ENCODE measurements at places on chromosomes 4 and X.

GRCh38 chr4:156102411-156102810 lies 148.7 kb upstream of the CTSO start:
- DNase-seq: no peak

GRCh38 chr4:151355155-151355554 lies 29.8 kb upstream of the SH3D19 start:
- DNase-seq: no peak

- DNase-seq: no peak
Measured at GRCh38 chr4:56762484-56763250, 58.8 kb downstream of the SPINK2 start.

GRCh38 chr4:1347410-1347864 lies 429 bp downstream of the UVSSA start:
- peak; percentile 19 for DNase-seq

DNA sequence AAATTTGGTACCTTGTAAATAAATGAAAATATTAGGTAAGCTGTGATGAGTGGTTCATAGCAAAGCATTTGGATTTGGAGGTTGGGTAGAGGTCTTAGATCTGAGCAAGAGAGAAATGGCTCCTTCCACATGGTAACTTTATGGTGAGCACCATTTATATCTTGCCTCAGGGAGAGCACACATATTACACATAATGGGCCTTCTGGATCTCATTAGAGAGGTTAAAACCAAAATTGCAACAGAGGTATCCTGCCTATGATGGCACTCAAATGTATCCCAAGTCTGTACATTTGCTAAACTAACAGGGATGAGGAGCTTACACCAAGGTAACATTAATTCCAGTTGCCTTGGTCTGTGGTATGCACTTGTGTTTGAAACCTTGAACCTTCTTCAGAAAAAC lies 87.1 kb upstream of the PUDP start:
- DNase-seq: no peak

- DNase-seq: no peak
Measured at GRCh38 chr4:47719576-47719975, 118.3 kb downstream of the CORIN start.

DNA sequence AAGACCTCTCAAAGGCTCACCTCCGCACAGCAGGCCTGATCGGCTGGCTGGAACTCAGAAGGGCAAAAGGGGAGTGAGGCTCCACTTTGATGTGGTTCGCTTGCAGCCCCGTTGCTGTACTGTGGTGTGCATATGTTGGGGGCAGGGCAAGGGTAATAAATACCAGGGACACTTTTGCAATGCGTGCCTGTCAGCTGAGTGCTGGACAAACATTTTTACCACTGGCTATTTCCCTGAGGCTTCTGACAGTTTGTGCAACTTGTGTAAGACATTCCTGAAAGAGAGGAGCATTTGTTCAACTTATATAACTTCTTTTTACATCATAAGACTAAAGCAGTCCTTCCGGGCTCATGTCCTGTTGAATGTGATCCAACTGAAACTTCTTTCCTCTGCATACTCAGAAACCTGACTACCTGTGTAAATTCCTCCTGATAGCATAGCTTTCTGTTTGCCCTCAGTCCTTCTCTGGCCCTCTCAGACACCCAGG lies 82.3 kb downstream of the SPRY1 start:
- DNase-seq: no peak

DNA sequence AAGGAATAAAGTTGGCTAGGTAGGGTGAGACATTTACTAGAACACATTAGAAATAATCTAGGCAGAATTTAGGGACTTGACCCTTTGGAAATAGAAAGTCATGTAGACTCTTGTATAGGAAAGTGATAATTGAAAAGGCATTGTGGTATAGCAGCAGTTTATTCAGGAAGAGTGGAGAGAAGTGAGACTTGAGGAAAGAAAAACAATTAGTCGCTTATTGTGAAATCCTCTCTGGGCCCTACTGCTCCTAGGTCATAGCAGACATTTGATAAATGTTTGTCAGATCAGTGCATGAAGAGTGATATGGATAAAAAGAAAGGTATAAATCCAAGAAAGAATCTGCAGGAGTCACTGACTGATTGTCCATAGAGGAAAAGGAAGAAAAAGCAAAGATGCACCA lies 337.6 kb downstream of the HNRNPD start:
- DNase-seq: no peak

GRCh38 chrX:124010157-124010556 lies 48.7 kb downstream of the STAG2 start:
- DNase-seq: no peak

- DNase-seq: no peak
Measured at GRCh38 chr4:109290918-109291317, 11.5 kb downstream of the COL25A1 start.

GRCh38 chr4:57442241-57442640 lies 332.1 kb upstream of the IGFBP7 start:
- no peak for DNase-seq

DNA sequence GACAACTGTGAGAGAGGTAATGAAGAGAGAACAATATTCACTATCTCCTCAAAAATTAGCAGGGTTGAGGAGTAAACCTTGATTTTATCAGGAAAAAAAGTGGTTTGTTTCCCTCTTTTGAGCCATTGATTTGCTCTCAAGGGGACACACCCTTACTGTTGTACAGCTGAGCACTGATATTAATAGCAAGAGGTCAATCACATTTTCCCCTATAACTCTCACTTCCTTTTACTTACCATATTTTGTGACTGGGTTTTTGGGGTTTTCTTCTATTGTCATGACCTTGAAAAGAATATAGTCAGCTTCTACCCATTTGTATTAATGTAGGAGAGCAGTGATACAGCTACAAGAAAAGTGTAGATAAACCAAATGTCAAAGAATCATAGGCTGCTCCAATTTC lies 70.2 kb upstream of the LONRF3 start:
- DNase-seq: no peak

DNA sequence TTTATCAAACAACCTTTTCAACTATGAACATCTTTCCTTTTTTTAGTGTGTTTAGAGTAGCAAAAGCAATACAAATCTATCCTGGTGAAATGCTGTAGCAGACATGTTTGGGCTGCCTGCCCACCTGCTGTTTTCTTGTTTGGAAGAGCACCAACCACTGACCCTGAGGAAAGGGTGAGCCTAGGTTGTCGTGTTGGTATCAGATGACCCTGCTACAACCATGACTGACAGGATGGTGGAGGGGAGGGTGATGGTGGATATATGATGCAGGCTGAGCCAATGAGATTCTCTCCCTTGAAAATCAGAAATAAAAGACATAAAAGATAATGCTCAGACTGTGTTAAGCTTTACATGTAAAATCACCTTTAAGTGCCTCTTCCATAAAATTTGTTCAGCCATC lies 201.2 kb downstream of the NPNT start:
- DNase-seq: no peak

- DNase-seq: no peak
Measured at GRCh38 chr4:105858466-105859040, 36.7 kb upstream of the NPNT start.

- DNase-seq: no peak
Measured at GRCh38 chr4:89316211-89316610, 8.6 kb upstream of the GPRIN3 start.

DNA sequence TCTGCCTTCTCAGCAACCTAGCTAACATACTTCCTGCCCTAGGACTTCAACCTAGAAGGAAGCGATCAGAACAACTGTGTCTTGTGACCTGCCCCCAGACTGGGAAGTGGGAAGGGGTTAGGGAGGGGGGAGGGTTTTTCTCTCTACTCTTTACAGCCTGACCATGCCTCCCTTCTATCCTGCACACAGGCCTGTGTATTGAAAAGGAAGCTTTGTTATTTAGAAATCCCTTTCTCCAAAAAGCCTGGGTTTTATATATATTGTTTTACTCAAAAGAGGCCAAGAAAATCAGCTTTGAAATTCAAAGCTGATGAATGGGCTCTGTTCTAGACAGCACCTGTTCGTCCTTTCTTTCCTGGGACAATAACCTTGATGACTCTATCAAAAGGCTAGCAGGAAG lies 35.2 kb upstream of the SMS start:
- no peak for DNase-seq

DNA sequence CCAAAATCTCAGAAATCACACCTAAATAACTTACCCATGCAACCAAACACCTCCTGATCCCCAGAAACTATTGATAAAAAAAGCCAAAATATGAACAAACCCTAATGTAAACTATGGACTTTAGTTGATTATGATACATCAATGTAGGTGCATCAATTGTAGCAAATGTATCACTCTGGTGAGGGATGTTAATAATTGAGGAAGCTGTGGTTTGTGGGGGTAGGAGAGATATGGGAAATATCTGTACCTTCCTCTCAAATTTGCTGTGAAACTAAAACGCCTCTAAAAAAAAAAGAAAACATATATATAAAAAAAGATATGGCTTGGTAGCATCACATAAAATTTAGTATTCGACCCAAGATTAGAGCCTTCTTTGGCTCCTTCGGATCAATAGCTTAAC lies 144.3 kb upstream of the CPEB2 start:
- DNase-seq: no peak

DNA sequence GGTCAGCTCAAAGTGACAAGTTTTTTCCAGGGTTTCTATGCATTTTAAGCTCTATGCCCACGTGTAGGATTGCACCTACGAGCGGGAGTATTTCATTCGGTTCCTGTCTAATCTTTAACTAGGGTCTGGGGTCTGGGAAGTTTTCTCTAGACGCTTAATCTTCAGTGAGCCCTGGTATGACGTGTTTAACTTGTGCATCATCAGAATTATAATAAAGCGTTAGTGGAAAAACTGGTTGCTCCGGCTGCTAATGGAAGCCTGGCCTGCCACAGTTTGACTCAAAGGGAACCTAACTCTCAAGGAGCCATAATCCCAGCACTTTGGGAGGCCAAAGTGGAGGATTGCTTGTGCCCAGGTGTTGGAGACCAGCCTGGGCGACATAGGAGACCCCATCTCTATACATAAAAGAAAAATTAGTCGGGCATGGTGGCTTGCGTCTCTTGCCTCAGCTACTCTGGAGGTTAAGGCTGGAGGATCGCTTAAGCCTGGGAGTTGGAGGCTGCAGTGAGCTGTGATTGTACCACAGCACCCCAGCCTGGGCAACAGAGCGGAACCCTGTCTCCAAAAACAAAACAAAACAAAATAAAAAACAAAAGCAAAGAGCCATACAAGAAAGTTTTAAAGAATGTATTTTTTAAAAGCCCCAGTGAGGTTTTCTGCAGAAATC lies 30.2 kb downstream of the ARSD start:
- no peak for DNase-seq

DNA sequence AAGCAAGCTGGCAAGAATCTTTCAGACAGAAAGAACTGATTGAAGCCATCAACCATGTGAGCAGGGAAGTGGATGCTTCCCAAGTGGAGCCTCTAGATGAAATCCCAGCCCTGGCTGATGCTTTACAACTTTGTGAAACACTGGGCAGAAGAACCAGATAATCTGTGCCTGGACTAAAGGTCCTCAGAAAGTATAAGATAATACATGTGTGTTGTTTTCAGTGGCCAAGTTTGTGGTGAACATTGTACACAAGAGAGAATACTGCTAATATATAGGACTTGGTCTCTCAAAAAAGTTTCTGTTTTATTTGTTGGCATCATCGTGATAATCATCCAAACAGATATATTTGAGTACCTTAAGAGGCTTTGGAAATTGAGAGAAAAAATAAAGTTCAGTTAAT lies 1367.8 kb upstream of the IGFBP7 start:
- no peak for DNase-seq

DNA sequence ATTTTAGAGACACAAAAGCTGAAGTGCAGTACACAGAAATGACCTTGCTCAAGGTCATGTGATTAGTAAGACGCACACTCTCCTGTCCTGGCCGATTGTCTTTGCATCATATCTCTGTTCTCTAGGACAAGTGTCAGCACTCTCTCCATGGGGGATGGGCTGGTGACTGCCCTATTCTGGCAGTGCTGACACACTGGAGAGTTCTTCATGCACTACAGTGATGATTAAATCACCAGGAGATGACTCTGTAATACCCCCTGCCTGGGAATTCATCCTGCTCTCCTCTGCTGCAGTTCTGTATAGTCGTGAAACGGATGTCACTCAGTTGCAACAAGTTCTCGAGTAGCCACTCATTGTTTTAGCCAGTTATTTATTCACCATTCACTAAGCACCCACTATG lies 5.3 kb upstream of the SHISA3 start:
- DNase-seq: no peak

DNA sequence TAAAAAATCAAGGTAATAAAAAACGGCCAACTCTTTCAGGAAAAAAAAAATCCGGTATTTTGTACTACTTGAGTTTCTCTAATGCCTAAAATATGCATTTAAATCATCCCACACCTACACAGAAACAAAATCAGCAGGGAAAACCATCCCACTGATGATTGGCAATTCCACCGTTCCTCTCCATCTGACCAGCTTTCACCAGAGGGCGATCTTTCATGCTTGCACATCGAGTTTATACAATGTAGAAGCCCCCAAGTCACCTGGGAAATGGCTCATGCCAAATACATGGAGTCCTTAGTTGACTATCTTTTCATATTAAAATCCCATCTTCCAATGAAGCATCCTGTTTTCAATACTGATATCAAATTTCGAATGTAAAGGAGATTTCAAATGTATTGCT lies 69.2 kb downstream of the PTCHD1 start:
- no peak for DNase-seq

DNA sequence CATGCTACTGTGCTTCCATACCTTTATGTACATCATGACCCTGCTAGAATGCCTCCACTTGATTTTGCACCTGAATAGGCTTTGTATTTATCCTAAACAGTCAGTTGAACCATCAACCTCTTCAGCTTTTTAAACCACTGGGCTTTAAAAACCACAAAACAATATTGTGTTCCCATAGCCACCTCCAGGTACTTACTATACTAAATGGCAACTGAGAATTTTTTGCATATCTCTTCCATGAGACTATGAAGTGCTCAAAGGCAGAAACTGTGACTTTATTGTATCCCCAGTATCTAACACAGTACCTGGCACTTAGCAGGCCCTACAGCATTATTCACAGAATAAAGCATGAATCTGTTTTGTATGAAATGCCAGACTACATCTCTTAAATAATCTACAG lies 39.7 kb downstream of the ANAPC10 start:
- no peak for DNase-seq

- DNase-seq: no peak
Measured at GRCh38 chr4:174461466-174462106, 60.7 kb downstream of the HPGD start.

DNA sequence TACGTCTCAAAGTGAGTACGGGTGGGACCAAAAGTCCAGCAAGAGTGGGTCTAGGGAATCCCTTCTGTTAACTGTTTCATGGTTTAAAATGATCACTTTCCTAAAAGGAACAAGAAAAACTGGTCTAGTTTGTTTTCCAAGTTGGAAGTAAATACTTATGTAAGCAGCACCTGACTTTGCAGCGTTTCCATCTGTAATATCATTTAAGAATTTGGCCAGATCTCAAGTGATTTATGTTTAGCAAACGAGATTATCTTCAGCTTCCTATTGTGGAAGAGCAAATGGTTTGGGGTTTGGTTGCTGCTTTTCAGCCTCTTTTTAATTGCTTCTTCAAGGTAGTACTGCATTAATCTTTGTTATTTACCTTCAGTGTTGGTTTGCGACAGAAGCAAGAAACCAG lies 50.4 kb downstream of the FHIP1A start:
- DNase-seq: no peak

All from activated CD8-positive, alpha-beta memory T cell treated with anti-CD3 and anti-CD28 coated beads for 1 hour (primary cell).